ENCODE measurements at places on chromosomes 6 and 20.

GRCh38 chr6:19156443-19156842 lies 680.7 kb upstream of the ID4 start:
- DNase-seq: no peak

DNA sequence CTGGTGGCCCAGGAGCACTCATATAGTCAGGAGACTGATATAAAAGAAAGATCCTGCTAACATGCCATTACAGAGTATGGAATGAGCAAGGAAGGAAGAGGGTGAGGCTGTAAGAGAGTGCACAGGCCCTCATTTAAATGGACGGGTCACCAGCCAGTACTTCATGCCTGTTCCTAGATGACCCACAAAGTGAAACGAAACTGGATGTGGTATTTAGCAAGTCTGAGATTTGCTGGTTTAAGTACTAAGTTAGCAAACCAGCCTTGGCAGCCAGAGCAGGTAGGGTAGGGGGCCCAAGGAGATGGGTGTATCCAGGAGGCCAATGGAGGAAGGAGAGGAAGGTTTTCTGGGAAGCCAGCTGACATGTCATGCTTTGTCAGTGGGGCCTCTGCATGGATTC lies 15.9 kb downstream of the NT5E start:
- DNase-seq: no peak

GRCh38 chr20:61609461-61609860 lies 357.4 kb downstream of the CDH4 start:
- DNase-seq: no peak

DNA sequence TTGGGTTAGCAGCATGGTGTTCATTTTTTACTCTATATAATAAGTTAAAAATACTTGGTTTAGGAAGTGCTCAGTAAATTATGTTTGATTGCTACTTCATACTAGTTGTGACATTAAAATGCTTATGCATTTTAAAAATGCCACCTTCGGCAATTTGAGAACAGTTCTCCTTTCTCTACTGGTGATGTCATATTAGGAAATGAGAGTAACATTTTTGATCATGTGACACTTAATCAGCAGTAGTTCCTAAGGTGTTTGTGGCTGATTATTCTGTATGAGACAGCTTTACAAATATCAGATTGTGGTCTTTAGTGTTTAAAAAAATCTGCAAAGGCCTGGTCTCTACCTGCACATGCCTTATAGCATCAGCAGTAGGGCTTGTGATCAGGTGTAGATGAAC lies 4.4 kb downstream of the GZF1 start:
- no peak for DNase-seq

- DNase-seq: no peak
These were observed 7.2 kb downstream of the LMBRD1 start for GRCh38 chr6:69789578-69789977.

All from activated naive CD4-positive, alpha-beta T cell treated with Interleukin-2 at 50 U/mL for 16 hours (primary cell).